GM12878 (cell line): ENCODE measurements at places on chromosomes 2 and 18. TPM values are rescaled to one million over a fixed set of nuclear protein-coding genes. Genes with fewer than 3 reads are reported as not detected.

Gene PRKAG3
- not detected in 2 replicates for total RNA-seq

Gene FOXI3
- not detected in 2 replicates for total RNA-seq

DNA sequence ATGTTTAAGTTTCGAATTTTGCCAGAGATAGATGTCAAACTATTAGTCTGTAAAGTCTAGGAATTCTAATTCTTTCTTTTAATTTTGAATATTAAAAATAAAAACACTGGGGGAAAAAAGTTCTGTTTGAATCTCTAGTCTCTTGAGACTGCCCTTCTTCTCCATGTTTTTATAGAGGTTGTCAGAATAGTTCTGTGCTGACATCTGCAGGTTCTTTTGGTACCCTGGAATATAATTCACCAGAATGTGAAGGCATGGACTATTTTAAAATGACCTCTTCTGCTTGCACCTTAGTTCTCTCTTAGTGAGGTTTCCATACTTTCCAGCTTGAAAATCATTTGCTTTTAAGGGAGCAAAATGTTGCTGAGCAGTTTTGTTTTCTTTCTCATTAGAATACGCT, 121.0 kb upstream of the MSTN start:
- H3K4me3 ChIP-seq = no peak overlapping the region
- DNase-seq = no peak
- peaks cover 16% of the 10 kb centered on the region for H3K4me1 ChIP-seq

GRCh38 chr2:167181688-167182087, 293.4 kb downstream of the XIRP2 start:
- DNase-seq = no peak
- H3K27ac ChIP-seq = no peak overlapping the region
- no peaks in the 10 kb centered on the region for H3K4me1 ChIP-seq
- no peak overlapping the region for H3K4me3 ChIP-seq
- no peaks in the 10 kb centered on the region for H3K36me3 ChIP-seq

- no peaks in the 10 kb centered on the region for H3K4me1 ChIP-seq
- H3K27ac ChIP-seq = no peak overlapping the region
- H3K36me3 ChIP-seq = no peaks in the 10 kb centered on the region
Measured at GRCh38 chr2:237283131-237283928, 130.6 kb downstream of the COL6A3 start.

DNA sequence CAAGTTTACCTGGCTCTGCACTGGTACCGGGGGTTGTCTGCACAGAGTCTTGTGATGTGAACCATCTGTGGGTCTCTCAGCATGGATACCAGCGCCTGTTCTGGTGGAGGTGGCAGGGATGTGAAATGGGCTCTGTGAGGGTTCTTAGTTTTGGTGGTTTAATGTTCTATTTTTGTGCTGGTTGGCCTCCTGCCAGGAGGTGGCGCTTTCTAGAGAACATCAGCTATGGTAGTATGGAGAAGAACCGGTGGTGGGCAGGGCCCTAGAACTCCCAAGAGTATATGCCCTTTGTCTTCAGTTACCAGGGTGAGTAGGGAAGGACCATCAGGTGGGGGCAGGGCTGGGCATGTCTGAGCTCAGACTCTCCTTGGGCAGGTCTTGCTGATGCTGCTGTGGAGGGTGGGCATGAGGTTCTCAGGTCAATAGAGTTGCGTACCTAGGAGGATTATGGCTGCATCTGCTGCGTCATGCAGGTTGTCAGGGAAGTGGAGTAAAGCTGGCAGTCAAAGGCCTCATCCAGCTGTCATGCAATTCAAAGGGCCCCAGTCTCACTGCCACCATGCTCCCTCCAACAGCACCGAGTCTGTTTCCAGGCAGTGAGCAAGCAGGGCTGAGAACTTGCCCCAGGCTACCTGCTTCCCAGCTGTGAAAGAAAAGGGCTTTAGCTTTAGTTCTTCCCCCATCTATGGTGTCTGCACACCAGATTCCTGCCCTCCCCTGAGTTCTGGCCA, 278.0 kb downstream of the METTL4 start:
- H3K4me1 ChIP-seq = no peaks in the 10 kb centered on the region
- no peak overlapping the region for H3K27ac ChIP-seq
- no peaks in the 10 kb centered on the region for H3K36me3 ChIP-seq
- H3K4me3 ChIP-seq = no peak overlapping the region
- H3K27me3 ChIP-seq = no peaks in the 10 kb centered on the region
- no peak for DNase-seq

Gene HOXD11
- total RNA-seq = not detected in 2 replicates

DNA sequence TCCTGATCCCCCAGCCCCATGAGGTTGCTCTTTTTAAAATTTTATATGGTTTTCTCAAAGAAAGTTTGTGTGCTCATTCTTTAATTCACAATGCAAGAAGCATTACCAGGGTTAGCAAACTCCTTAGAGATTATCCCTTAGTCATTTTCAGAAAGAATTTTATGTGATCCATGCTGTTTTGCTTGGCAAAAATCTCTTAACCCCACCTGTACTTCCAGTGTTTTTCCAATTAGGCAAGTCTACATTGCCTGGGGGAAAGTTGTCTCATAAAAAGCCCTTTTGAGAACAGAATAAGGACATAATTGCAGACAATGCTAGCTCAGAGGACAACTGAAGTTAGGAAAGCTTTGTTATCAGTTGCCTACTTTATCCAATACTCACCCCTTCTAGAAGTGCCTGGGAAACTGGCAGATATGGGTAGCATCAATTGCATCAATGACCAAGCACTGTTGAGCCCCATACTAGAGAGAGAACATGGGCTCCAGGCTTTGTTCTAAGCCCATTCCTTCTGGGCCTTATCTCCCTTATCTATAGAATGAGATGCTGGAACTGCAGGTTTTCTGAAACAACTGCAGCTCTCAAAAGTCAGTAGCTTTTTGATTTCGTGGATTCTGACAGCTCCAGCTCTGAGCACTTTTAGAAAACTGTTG, 265.9 kb upstream of the SPHKAP start:
- H3K27ac ChIP-seq = no peak overlapping the region
- no peaks in the 10 kb centered on the region for H3K36me3 ChIP-seq

Gene ZNF804A
- total RNA-seq = 1.6 and 1.7 TPM in 2 replicates

Gene SDC1
- total RNA-seq = 31.0 and 33.1 TPM in 2 replicates

DNA sequence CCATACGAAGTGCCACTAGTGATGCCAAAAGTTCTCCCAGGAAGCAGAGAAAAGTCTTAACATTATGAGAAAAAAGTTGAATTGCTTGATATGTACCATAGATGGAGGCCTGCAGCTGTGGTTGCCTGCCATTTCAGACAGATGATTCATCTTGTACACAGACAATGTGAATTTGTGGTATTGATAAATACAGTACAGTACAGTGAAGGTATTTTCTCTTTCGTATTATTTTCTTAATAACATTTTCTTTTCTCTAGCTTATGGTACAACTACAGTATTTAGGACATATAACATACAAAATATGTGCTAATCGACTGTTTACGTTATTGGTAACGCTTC, 33.6 kb upstream of the VWC2L start:
- DNase-seq = no peak
- no peak overlapping the region for H3K27ac ChIP-seq
- no peak overlapping the region for H3K4me3 ChIP-seq
- no peaks in the 10 kb centered on the region for H3K27me3 ChIP-seq

Gene TRIM43
- total RNA-seq = not detected in 2 replicates

GRCh38 chr2:200985799-200986198, 22.3 kb upstream of the ORC2 start:
- no peak overlapping the region for H3K27ac ChIP-seq
- no peak for DNase-seq
- H3K4me3 ChIP-seq = no peak overlapping the region
- H3K27me3 ChIP-seq = no peaks in the 10 kb centered on the region
- H3K4me1 ChIP-seq = no peaks in the 10 kb centered on the region
